HEK293T (cell line): ENCODE measurements at places on chromosomes 12 and 14.

- DNase-seq, result no peak
These were observed 5.0 kb upstream of the SLC38A4 start for GRCh38 chr12:46830731-46831334.

GRCh38 chr14:62546862-62547474 lies 498.3 kb downstream of the KCNH5 start:
- DNase-seq, result no peak

- no peak for DNase-seq
These were observed 55.3 kb downstream of the PSMA6 start for GRCh38 chr14:35347323-35348043.

- DNase-seq, result no peak
These were observed 67.0 kb downstream of the FBXW8 start for GRCh38 chr12:116977465-116978380.

- no peak for DNase-seq
These were observed 1435.7 kb downstream of the LRFN5 start for GRCh38 chr14:43042408-43042807.

GRCh38 chr12:79935624-79936345 lies 888 bp upstream of the PPP1R12A start:
- DNase-seq, result peak; percentile 17

DNA sequence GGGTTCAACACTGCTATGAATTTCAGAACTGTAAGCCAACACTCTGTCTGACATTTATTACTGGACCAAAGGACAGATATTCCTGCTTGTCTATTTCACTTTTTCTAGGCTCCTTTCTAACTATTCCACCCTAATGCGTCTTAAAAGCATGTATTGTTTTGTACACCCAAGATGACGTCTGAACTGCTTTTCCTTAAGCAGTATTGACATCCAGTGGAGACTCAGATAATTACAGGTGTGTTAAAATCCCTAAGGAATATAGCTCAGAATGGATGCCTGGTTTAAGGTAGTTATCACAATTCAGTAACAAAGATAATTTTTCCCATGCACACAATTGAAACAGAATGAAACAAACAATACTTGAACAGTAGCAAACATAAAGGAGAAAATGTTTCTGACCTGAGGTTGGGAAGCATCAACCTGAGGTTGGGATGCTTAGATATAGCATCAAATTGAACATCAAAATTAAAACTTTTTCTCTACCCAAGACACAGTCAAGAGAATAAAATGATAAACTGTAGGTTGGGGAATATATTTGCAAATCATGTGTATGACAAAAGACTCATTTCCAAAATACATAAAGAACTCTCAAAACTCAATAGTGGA lies 93.7 kb upstream of the PTPRR start:
- peak; percentile 18 for DNase-seq

DNA sequence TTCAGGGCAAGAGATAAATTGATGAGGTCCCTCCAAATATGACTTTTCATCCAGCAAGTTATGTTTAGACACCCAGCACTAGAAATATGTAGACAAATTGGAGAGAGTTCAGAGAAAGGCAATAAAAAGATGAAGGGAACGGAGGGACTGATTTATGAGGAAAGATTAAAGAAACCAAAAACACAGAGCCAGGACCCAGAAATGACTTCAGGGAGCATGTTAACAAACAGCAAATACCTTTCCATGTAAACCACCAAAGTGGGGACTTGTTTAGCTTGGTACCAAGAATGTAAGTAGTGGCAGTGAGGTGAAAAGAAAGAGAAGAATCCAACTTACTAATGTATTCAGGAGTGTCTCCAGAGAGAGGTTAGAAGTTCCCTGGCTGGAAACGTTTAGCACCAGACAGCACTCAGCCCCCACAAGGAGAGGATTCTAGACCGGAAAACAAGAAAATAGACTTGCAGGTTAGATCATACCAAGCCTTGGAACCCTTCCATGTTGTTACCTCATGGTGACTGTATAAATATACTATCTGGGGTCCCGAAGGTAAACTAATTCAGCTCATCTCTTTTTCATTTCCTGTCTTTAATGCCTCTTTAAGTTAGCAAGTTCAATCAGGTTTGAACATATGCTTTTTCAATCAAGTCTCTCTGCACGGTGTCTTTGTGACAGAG lies 79.2 kb downstream of the TBC1D30 start:
- no peak for DNase-seq

DNA sequence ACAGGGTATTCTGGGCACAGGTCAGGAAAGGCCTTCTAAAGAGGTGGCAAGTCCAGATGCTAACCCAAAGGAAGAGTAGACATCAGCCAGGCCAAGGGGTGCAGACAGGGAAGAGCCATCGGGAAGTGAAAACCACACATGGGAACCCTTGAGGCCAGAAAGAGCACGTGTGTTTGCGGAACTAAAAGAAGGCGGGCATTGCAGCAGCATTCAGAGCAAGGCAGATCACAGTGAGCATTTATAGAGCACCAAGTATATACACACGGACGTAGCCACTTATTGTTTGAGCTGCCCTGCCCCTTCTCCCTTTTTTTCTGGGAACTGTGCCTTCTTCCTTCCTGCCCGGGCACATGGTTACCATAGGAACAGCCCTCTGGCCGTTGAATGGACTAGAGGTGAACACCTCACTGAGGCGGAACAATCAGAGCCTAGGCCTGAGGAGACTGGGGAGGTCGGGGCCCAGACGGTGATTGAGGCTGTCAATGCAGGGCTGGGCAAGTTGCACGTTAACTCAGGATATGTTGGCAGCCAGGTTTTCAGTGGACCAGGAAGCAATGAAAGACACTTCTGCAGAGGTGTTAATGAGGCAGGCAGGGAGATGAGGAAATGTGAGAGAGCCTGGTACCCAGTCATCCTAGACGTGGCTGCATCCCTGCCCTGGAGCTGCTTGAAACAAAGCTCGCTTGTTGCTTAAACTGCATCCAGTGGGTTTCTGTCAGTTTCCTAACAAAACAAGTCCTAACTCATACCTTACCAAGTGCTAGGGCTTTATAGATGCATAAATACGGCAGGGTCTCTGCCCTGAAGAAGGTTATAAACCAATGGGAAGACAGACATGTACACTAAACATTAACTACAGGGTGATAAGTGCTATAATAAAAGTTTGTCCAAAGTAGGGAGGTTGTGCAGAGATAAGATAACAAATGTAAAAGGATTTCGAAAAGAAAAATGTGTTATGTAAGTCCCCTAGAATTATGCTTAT lies 34.2 kb downstream of the MOAP1 start:
- no peak for DNase-seq
